ENCODE measurements at places on chromosomes 3 and 15.

DNA sequence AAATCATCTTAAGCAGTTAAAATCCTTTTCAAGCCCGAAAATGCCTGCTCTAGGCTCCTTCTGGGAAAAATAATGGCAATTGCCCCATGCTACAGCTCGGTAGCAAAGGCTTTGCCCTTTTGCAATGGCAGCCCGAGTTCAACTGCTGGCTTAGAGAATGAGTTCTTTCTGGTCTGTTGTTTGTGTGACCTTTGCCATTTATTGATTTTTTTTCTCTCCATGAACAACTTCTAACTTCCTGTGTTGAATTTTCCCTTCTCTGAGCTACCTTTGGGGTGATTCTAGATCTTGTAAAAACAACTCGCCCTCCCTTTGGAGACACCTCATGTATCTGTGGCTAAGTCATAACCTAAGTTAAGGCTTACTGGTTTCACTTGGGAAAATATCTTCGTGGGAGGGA is 139.3 kb downstream of the PLCH1 start:
- no peak for DNase-seq

GRCh38 chr15:65512807-65513416 is 4.6 kb downstream of the DPP8 start:
- DNase-seq: peak; percentile 65

DNA sequence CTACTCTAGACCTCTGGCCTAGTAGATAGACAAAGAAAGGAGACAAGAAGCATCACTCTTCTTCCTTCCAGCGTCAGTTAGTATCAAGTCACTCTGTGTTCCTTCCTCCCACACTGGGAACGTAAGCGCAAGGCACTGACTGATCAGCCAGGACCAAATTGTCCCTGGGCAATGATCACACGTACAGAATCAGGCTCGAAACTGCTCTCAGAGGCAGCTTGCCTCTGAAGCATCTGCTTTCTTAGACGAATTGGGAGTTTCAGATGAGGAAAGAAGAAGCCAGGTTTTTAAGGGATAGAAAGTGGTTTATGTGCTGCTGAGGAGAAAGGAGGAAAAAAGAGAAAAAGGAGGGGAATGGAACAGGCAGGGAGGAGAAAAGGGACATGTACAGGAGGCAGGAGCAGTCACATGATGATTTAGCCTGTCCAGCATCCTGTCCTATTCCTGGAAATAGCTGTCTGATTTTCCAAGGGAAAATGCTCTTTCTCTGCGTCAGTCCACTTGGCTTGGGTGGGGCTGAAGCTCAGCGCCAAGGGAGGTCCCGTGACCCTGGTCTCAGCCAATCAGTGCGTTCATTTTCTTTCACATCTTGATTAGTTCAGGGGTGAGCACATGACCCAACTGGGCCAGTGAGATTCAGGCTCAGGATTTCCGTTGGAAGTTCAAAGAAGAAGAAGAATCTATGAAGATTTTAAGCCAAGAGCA is 102.0 kb upstream of the PRICKLE2 start:
- peak; percentile 17 for DNase-seq

GRCh38 chr3:138748190-138748589 is 86.5 kb downstream of the PIK3CB start:
- no peak for DNase-seq

- no peak for DNase-seq
Measured at GRCh38 chr3:31406896-31407295, 125.8 kb upstream of the STT3B start.

- no peak for DNase-seq
Measured at GRCh38 chr15:99474909-99475753, 90.7 kb upstream of the MEF2A start.

DNA sequence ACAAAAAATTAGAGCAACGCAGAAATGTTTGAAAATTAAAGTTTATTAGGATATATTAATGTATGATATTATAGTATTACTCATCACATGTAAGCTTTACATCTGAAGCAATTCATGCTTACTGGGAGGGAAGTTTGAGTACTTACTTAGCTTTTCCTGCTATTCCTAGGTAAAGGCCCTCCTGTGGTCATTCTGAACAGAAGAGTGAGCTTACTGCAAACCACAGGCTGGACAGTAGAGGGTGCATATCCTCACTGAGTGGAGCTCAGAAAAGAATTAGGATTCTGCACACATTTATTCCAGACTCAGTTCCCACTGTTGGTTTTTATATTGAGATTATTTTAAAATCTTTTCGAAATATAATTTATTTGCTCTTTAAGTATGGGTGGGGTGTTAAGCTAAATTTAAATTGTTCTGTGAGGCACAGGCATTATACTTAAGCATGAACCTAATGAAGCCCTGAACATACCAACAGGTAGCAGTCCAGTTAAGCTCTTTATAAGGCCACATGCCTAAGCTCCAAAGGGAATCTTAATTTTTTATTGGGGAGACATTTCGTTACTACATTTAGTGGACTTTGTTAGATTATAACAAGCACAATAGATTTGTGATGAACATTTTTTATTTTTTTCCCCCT is 10.2 kb downstream of the MRPS22 start:
- DNase-seq: peak; percentile 16

GRCh38 chr3:77667901-77668300 is 628.0 kb downstream of the ROBO2 start:
- DNase-seq: no peak

- no peak for DNase-seq
Measured at GRCh38 chr3:65907232-65908130, 131.2 kb downstream of the MAGI1 start.

GRCh38 chr3:70245746-70246525 is 66.5 kb downstream of the MDFIC2 start:
- no peak for DNase-seq

DNA sequence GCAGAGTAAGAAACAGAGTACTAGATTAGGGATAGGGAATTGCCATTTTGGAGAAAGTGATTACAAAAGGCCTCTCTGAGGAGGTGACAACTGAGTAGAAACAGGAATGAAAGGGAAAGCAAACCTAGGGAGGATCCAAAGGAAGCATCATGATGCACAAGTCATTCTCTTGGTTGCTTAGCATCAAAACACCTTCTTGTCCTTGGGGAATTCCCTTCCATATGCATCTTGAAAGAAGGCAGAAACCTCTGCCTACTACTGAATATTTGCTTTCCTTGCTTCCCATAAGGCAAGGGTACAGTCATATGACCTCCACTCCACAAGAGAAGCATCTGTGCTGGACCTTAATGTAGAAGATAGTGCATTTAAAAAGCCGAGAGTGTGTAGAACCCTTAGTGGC is 24.1 kb downstream of the GABPB1 start:
- DNase-seq: no peak

- DNase-seq: no peak
Measured at GRCh38 chr3:129230311-129231019, 18.9 kb upstream of the COPG1 start.

DNA sequence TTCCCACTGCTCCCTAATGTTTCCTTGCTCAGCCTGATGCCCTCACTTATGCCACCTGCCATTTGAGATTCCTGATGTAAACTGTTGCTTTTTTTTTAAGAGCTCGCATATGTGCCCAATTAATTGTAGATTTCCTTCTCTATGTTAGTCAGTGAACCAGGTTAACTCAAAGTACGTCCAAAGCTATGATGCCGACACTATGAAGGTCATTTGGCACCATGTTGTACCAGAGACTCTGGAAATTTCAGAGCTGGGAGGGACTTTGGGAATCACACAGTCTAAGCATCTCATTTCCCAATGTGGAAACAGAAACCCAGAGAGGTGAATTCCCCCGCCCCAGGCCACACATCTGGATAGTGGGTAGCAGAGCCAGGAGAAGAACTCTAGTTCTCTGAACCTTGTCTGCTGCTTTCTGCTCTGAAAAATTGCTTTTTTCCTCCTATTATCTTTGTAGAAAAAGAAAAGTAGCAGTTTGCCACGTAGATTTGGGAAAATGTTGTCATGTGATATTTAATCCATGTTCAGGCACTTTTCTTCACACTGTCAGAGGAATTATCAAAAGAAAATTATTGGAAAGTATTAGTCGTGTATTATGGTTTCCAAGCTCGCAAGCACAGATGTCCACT is 38.5 kb upstream of the TNFAIP8L3 start:
- no peak for DNase-seq

DNA sequence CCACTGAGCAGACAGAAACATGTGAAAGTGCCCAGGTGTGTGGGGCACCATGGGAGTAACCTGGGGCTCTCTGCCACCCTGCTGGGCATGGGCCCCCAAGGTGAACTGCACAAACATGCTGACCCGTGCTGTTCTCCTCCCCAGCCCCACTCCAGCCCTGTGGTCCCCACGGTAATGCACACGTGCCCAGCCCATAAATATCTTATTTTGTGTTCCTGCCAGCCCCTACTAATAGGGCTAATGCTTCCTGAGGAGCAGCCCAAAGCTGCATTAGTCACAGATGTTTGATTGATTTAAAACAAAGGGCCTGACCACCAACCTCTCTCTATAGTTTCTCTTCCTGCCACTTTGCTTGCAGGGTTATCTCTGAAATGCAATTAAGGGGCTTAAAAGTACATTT is 95.4 kb downstream of the ABHD5 start:
- DNase-seq: no peak

DNA sequence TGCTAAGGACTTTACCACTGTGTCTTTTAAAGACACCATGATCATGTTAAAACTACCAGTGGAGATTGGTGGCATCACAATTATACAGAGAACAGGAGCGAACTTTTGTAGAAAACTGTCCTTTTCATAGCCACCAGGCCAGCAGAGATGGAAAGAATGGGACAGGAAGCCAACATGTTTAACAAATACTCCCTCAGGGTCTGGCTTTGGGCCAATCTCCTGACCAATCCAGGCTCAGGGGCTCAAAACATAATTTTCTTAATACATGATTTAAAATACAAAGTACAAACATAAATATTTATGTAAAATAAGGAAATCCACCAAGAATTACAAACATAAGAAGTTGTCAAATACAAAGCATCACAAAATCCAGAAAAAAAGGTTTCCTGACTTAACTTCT is 266.0 kb downstream of the VPS13C start:
- DNase-seq: no peak

- DNase-seq: no peak
Measured at GRCh38 chr3:192892981-192893700, 24.5 kb downstream of the MB21D2 start.

DNA sequence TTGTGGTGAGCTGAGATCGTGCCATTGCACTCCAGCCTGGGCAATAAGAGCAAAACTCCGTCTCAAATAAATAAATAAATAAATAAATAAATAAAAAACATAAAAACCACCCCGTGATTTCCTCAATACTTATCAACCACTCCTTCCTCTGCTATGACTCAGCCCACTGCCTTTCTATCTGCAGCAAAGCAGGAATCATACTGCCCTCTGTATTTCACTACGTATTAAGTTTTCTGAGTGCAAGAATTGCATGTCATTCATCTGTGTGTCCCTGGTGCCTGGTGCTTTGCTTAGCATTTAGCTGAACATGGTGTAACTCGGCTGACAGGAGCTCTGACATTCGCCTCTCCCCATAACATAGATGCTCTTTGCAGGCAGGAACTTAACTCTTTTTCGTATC is 7.1 kb downstream of the LSG1 start:
- DNase-seq: no peak

DNA sequence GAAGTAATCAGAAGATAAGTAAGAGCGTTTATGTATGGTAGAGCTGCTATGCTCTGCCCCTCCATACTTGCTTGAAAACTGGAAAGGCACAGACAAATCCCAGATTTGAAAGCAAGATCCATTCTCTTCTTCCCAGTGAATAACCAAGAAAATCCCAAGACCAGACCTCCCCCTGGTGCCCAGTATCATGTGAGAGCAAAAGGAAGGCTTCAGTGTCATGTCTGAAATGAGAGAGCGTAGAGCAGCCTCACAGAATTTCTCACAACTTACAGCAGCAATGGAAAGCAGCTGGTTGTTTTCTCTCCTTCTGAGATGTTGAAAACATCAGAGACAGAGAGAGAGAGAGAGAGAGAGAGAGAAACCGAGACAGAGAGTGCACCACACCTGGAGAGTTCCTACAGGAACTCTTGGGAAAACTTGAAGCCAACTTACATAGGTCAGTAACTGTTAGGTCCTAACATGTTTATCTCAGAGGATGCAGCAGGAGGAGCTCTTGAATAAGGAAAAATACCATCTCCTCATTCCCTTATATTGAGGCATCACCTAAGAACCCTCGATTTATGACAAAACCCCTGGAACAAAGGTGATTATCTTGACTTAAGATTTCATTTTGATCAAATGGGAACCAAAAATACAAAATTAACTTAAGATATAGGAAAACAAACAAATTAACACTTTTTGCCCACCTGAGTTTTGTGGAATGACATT is 273.3 kb downstream of the NSUN3 start:
- no peak for DNase-seq

GRCh38 chr3:169195672-169196071 is 467.8 kb downstream of the MECOM start:
- no peak for DNase-seq

- DNase-seq: peak; percentile 17
Measured at GRCh38 chr15:72690938-72691337, 4.9 kb downstream of the BBS4 start.
